ENCODE measurements at places on chromosomes 7 and 10.

- no peak for DNase-seq
Observed at GRCh38 chr10:43024942-43025700, 51.7 kb upstream of the RET start.

DNA sequence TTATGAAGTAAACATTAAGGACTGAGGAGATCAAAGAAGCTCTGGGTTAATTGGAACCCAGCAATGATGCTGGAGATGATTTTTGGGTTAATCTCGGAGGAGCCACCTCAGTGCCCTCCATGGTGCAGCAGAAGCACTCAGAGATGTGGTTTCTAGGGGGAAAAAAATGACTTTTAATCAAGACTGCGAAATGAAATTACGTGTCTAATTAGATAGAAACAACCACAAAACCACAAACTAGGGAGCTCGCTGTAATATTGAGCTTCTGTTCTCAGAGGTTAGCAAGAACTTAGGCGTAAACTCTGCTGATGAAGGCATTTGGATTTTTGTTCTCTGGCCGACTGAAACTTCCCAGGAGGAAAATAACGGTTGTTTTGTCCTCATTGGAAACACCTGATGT is 319.0 kb downstream of the GRID1 start:
- no peak for DNase-seq

- no peak for DNase-seq
Observed at GRCh38 chr7:66321283-66321682, 116.1 kb downstream of the TPST1 start.

DNA sequence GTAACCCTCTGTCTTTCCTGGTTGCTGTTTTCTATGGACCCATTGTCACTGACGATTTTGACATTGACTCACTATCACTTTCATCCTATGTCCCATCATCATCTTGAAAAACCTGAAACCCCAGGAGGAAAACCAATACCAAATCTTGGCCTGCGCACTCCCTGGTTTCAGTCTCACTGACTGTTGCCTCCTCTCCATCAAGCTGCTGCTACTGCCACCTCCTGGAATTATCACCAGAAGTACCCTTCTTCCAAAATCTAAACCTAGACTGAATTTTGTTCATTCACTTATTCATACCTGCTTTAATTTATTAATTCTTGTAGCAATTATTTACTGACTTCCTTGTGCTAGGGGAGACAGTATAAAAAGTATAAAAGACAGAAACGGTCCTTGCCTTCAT is 44.5 kb upstream of the ACBD5 start:
- DNase-seq = no peak
